ENCODE measurements at places on chromosomes 4 and X.

DNA sequence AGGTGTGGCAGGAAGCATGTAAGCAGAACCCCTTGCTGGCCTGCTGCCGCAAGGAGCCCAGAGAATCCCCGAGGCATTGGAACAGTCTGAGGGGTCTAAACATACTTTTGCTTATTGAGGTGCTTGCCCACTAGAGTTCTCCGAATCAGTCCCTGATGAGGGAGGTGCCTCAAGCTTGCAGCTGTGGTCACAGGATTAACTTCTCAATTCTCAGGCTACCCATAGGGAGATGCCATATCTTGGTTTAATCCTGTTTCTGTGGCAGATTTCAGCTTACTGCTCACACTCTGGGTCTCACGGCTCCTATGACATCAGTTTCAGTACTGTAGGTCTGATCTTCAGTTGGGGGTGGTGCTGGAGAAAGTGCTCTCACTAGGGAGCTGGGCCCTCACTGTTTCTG lies 39.9 kb downstream of the CCNG2 start:
- no peak for DNase-seq

DNA sequence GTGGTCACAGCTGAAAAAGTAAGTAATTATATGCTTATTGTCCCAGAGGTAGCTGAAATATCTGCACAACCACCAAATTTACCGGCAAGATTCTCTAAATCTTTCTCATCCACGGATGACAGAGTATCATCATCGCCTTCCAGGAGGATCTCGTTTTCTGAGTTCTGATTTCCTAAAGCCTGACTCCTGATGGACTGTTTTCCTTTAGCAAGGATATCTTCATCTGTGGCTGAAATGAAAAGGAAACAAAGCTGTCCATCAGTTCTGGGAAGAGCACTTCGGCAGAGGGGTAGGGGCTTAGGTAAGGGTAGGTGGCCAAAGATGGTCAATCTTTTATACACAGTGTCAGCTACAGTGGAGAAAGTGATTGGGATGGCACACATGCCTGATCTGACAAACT lies 8.7 kb downstream of the MAB21L2 start:
- DNase-seq, result no peak

- DNase-seq, result no peak
These were observed 30.6 kb downstream of the GUCY1B1 start for GRCh38 chr4:155789391-155789790.

DNA sequence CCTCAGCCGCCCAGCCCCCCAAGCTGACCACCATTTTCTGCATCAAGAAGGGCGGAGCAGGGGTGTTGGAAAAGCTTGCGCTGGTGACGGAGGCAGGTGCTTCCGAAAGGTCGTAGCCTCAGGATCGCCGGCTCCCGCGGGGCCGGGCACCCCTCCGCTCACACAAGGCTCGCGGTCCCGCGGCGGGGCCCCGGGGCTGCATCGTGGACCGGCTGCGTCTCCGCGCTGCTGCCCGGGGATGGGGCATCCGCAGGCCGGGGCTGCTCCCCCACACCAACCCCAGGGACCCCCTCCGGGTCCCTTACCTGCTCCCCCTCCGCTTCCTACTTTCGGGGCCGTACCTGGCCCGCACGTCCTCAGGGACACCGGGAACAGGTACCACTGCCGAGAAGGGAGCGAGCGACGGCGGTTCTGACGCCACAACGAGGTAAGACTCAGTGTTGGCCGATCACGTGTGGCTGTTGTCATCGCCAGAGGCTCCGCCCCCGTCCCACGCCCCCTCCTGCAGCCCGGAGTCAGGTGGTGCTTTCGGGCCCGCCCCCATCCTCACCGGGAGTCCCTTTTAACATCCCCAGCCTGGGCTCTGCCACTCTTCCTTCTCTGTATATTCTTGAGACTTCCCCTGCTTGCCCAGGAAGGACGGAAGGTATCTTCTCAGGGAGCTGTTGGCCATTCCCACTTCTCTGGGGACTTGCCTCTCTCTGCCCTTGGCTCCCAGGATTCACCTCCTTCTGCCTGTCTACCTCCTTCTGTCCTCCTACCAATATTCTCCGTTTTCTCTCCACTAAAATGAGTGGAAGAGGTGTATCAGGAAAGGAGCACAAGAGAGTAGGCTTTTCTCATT lies at the start of gene BEX2:
BEX2 (minus strand) TSS at position 436 of the 844 bp plus-strand sequence. CDS start 1,014 bp downstream, outside the sequence.
- DNase-seq, result peak; percentile 52

DNA sequence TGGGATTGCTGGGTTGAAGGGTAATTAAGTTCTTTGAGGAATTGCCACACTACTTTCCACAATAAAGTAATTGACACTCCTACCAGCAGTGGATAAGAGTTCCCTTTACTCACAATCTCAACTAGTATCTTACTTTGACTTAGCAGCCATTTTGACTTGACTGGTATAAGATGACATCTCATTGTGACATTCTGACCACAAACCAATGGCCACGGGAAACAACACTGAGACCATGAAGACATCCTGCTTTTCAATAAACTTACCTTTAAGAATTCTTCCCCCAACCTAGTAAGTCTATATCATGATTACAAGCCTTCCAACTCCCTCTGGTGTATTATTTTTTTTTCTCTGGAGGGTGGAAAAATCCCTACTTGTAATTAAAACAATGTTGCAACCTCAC lies 66.9 kb upstream of the WDR1 start:
- DNase-seq, result no peak

DNA sequence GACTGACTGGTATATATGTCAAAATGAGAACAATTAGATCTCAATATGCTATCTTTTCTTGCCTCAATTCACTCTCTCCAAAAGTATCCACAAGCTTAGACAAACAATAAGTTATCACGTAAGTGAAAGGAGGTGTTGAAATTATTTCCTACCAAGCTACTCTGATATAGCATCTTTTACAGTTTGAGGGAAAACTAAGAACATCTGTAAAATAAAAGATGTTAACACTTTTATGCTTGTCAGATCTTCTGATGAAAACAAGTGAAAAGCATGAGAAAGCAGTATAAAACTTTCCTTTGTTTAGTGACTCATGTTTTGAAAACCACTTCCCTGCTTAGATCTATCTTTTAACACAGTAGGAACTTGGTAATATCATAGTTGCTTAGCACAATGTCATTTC lies 8.4 kb upstream of the MAB21L2 start:
- no peak for DNase-seq

- DNase-seq, result no peak
These were observed 13.1 kb downstream of the TCEAL7 start for GRCh38 chrX:103343105-103343504.

DNA sequence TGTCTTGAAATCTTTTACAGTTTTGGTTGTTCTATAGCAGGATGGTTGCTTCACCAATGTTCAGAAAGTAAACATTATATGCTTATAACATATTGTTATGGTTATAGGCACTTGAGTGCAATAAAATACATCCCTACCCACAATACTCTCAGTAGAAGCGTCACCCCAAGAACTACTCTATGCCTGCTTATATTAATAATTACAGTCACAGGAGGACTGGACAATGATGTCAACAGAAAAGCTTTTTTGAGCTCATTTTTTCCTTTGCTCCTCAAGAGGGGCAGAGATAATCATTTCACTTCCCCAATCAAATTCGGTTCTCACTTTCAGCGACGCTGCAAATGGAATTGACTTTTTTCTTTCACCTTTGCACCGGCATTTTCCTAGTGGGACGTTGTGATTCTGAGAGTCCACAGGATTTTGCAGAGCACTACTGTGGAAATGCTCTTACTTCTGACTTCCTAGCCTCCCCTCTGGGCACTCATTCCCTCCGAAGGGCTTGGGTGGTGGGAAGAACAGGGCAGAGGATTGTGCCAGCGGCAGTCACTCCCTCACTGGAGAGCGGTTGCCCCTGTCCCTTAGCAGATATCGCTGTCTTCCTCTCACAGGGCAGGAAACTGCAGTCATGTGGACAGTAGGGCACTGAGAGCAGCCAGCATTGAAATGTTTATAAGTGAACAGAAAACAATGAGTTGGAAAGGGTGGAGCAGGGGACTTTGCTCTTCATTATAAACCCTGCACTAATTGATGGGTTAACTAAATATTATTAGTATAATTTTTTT lies 24.9 kb upstream of the SGMS2 start:
- DNase-seq, result no peak

GRCh38 chr4:159221280-159221679 lies 118.4 kb downstream of the RAPGEF2 start:
- no peak for DNase-seq
